ENCODE measurements at places on chromosomes 5 and 9.

DNA sequence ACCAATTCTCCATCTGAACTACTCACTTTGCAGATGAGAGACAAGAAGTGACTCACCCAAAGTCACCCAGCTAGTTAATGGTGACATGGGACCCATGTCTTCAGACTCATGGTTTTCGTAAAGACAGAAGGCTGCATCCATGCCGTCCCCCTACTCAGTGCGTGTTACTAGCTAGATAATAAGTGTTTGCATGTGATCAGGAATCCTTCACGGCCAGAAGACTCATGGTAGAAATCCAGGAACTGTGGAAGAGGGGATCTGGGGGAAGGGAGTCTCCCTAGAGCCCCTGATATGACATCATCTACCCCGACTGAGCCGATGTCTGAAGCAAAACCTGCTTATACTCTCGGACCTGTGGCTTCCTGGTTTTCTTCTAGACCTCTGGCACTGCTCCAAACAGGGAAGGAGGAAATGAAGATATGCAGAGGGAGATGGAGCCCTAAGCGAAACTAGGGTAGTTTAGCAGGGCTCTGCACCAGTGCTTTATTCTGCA lies 3.3 kb downstream of the RNF183 start:
- DNase-seq, result no peak

DNA sequence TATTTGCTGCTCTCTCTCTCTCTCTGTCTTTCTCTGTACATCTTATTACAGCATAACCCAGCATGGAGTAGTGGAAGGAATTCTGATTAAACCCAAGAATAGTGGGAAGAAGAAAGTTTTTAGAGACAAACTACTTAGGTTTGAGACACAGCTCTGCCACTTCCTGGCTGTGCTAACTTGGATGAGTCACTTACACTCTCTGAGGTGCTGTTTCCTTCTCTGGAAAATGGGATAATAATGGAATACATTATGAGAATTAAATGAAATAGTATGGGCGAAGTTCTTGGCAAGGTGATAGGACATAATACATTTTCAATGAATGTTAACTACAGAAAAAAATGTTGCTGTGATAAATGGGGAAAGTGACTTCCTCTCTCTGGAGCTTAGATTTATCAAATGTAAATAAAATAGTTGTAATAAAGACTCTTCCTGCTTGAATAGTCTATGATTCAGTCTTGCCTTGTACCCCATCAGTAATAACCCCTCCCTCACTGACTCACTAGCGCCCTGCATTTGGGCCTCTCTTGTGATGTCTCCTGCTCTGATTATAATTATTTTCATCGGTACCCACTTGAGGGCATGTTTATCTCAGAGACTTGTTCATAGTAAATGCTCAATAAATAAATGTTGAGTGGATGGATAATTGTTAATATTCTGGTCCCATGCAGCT lies 27.6 kb downstream of the KIF4B start:
- no peak for DNase-seq

DNA sequence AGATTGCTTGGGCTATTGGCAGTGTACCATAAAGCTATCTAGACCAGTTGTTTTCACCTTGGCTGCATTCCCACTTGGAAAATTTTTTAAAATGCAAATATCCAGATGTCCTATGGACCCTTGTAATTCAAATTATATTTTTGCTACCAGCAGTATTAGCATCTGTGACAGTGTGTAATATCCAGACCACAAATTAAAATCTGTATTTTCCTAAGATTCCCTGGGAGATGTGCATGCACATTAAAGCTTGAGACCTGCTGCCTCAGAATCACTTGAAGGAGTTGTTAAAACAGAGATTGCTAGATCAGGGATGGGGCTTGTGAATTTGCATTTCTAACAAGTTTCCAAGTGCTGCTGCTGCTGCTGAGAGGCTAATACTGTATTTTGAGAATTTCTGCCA lies 381.2 kb upstream of the PDE4D start:
- no peak for DNase-seq

- DNase-seq, result no peak
Observed at GRCh38 chr9:85859765-85860164, 81.2 kb upstream of the NAA35 start.

GRCh38 chr9:13088720-13089427 lies 190.6 kb downstream of the MPDZ start:
- peak; percentile 95 for DNase-seq

GRCh38 chr5:1746371-1747078 lies 53.1 kb downstream of the MRPL36 start:
- no peak for DNase-seq

DNA sequence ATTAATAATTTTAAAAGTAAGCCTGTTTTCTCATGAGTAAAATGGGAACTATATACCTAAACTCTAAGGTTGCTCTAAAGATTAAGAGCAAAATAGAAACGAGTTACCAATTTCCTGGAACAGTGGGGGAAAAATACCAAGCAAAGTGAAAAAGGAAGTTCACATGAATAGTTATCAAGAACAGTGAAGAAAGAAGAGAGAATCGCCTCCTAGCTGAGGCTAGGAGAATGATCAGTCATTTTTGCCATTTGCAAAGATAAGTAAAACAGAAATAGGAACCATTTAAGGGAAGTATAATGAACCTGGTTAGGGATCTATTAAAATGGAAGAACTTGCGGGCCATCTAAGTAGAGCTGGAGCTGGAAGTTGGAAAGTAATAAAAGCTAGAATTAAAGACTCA lies 50.7 kb downstream of the P4HA2 start:
- DNase-seq, result no peak

DNA sequence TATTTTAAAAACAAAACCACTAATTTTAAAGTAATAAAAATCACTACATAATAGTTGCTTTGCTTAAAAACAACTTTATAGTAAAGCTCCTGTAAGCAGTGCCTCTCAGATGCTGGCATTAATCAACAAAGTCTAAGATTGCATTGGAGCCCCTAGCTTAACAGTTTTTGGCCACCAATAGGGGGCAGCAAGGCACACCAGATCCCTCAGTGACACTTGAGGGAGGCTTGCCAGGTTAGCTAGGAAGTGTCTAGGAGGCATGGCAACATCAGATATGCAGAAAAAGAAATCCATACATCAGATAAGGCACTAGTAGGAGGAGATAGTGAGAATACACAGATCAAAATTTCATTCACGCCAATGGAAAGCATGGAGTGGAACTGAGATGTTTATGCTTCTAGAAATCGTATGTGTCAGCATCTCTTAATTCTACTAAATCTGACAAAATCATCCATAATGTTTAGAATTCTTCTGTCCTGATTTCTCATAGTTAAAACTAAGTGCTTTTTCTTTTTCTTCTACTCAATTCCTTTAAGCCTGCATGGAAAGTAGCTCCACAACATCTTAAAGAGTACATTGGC lies 73.6 kb upstream of the PAM start:
- DNase-seq, result peak; percentile 53

GRCh38 chr5:130836729-130837649 lies 328.1 kb downstream of the HINT1 start:
- DNase-seq, result no peak

- DNase-seq, result no peak
Observed at GRCh38 chr5:32410630-32411029, 33.9 kb downstream of the ZFR start.

GRCh38 chr5:170740551-170741205 lies 42.8 kb upstream of the GABRP start:
- DNase-seq, result no peak
